Body of pancreas (tissue), 4 donors: ENCODE measurements at places on chromosomes 4 and X. TPM values are rescaled to one million over a fixed set of nuclear protein-coding genes. Genes with fewer than 3 reads are reported as not detected.

AMBN gene
- not detected for total RNA-seq

PAGE1 gene
- total RNA-seq = not detected

RENBP gene
- total RNA-seq = 0.66 TPM

SPP1 gene
- total RNA-seq = 154 TPM

F8 gene
- 9.2 TPM for total RNA-seq

CT45A5 gene
- total RNA-seq = not detected

SERTM2 gene
- not detected for total RNA-seq

CT45A2 gene
- total RNA-seq = not detected

DGAT2L6 gene
- not detected for total RNA-seq

TRAM1L1 gene
- total RNA-seq = 2.3 TPM

ACE2 gene
- total RNA-seq = 17.5 TPM

PPBP gene
- not detected for total RNA-seq

BCORL1 gene
- total RNA-seq = 4.4 TPM

CACNA1F gene
- 0.26 TPM for total RNA-seq

CSN1S1 gene
- total RNA-seq = not detected

FGF13 gene
- 1.0 TPM for total RNA-seq

STK26 gene
- 4.9 TPM for total RNA-seq

CPZ gene
- total RNA-seq = 0.78 TPM

SHROOM3 gene
- total RNA-seq = 96.0 TPM

SUPT20HL1 gene
- total RNA-seq = 0.26 TPM

DCAF8L2 gene
- total RNA-seq = not detected

RPS6KA6 gene
- total RNA-seq = 0.99 TPM

CYSLTR1 gene
- total RNA-seq = 4.9 TPM

MOSPD2 gene
- 12.5 TPM for total RNA-seq

PHEX gene
- total RNA-seq = not detected

GAK gene
- total RNA-seq = 126 TPM

NSG1 gene
- 0.78 TPM for total RNA-seq

CYLC1 gene
- total RNA-seq = not detected

IL2RG gene
- total RNA-seq = 0.52 TPM

L1CAM gene
- total RNA-seq = 7.9 TPM

ZFP92 gene
- total RNA-seq = 0.78 TPM

EDA gene
- 4.0 TPM for total RNA-seq

C1GALT1C1 gene
- total RNA-seq = 7.9 TPM

DSPP gene
- total RNA-seq = not detected

VCX3A gene
- not detected for total RNA-seq

BCLAF3 gene
- total RNA-seq = 8.0 TPM

MFAP3L gene
- total RNA-seq = 1.3 TPM

TLR3 gene
- 2.6 TPM for total RNA-seq

GABRB1 gene
- total RNA-seq = not detected

PLAC8 gene
- 2.6 TPM for total RNA-seq

RS1 gene
- not detected for total RNA-seq

NEXMIF gene
- 2.9 TPM for total RNA-seq

POU3F4 gene
- total RNA-seq = not detected

CSAG1 gene
- not detected for total RNA-seq

HS3ST1 gene
- 0.78 TPM for total RNA-seq

TCP11X2 gene
- total RNA-seq = not detected

CISD2 gene
- 4.0 TPM for total RNA-seq

AFF2 gene
- 0.99 TPM for total RNA-seq

NAP1L2 gene
- total RNA-seq = 0.66 TPM

ADH7 gene
- total RNA-seq = not detected

PNMA6F gene
- total RNA-seq = not detected

GABRQ gene
- not detected for total RNA-seq

SSX5 gene
- not detected for total RNA-seq

HGFAC gene
- not detected for total RNA-seq

FAM114A1 gene
- total RNA-seq = 30.6 TPM

MAGEA2 gene
- not detected for total RNA-seq

NAAA gene
- 19.7 TPM for total RNA-seq
